ENCODE measurements at places on chromosomes 4 and X. TPM values are rescaled to one million over a fixed set of nuclear protein-coding genes. Genes with fewer than 3 reads are reported as not detected.

- DNase-seq = no peak
- no peak overlapping the region for H3K4me3 ChIP-seq
- H3K36me3 ChIP-seq = no peaks in the 10 kb centered on the region
- no peaks in the 10 kb centered on the region for H3K4me1 ChIP-seq
- no peaks in the 10 kb centered on the region for H3K27me3 ChIP-seq
Observed at GRCh38 chr4:145307763-145308430, 127.5 kb upstream of the OTUD4 start.

Gene CYLC1
- total RNA-seq = not detected

Gene AFF2
- 2.7 TPM for total RNA-seq

DNA sequence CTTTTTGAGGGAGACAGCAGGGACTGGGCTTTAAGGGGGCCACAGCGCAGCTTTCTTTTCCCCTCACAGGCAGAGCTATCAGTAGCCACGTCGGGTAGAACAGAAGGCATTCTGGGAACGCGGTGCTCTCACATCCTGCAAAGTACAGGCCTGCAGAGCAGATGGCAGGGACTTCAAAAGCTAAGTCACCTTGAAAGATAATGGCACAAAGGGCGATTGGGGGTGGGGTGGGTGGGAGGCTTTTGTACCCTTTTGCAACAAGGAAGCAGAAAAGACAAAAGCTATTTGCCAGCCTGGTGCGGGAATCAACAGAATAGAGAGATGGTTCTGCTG lies 93.9 kb downstream of the PHKA2 start:
- H3K36me3 ChIP-seq = no peaks in the 10 kb centered on the region
- no peaks in the 10 kb centered on the region for H3K27me3 ChIP-seq
- no peak for DNase-seq
- H3K27ac ChIP-seq = no peak overlapping the region

DNA sequence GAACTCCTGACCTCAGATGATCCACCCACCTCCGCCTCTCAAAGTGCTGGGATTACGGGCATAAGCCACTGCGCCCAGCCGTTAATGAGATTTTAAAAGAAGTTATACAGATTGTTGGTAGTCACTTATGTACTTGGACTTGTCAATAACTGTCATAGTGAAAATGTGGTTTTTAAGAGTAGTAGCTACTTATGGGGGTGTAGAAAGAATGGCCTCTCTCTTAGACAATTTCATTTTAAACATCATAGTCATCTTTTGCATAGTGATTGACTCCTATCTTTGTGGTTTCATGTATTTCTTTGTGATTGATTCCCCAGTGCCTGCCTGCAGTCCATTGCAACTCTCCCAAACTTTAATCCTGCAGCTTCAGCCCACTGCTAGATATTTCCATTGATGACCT lies 17.4 kb downstream of the FAM199X start:
- H3K27me3 ChIP-seq = no peaks in the 10 kb centered on the region
- H3K4me3 ChIP-seq = no peak overlapping the region
- DNase-seq = no peak
- H3K4me1 ChIP-seq = no peaks in the 10 kb centered on the region
- no peak overlapping the region for H3K27ac ChIP-seq

Gene OPRPN
- not detected for total RNA-seq

Gene PHOX2B
- not detected for total RNA-seq

GRCh38 chrX:69051901-69052300 lies 113.4 kb downstream of the PJA1 start:
- no peaks in the 10 kb centered on the region for H3K36me3 ChIP-seq
- peaks cover 2% of the 10 kb centered on the region for H3K27me3 ChIP-seq
- DNase-seq = no peak
- H3K27ac ChIP-seq = no peak overlapping the region
- no peaks in the 10 kb centered on the region for H3K4me1 ChIP-seq

GRCh38 chr4:70816894-70817293 lies 22.8 kb downstream of the GRSF1 start:
- no peaks in the 10 kb centered on the region for H3K27me3 ChIP-seq
- H3K27ac ChIP-seq = no peak overlapping the region
- H3K4me3 ChIP-seq = no peak overlapping the region
- H3K4me1 ChIP-seq = no peaks in the 10 kb centered on the region
- DNase-seq = no peak

DNA sequence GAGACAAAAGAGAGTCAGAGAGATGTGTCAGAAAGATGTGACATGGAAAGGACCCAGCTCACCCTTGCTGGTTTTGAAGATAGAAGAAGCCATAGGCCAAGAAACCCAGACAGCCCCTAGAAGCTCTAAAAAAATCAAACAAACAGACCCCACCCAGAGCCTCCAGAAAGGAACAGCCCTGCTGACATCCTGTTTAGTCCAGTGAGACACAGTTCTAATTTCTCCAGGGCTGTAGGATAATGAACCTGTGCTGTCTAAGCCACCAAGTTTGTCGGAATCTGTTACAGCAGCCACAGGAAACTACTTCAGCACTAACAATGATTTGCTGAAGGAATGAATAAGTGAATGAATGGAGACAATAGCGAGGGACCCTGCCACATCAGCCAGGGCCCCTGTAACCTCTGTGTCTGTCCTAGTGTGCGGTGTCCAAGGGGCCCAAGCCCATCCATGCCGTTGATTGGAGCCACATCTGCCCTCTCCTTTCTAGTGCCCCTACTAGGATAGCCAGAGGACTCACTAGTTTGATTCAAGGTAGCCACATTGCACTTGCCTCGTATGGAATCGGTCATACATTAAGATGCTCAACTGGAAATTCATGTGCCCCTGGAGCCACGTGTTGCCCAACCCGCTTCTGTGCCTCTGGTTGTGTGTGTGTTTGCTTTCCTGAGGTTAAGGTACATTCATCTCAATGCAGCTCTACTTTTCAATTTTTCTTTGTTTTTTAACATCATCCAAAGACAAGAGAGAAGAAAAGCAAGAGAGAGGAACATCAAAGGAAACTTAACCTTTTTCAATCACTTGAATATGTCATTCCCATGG lies 32.5 kb upstream of the SLC2A9 start:
- DNase-seq = no peak
- H3K4me3 ChIP-seq = no peak overlapping the region
- no peaks in the 10 kb centered on the region for H3K4me1 ChIP-seq

- H3K27ac ChIP-seq = no peak overlapping the region
- H3K4me3 ChIP-seq = no peak overlapping the region
- no peaks in the 10 kb centered on the region for H3K36me3 ChIP-seq
- no peak for DNase-seq
- H3K4me1 ChIP-seq = no peaks in the 10 kb centered on the region
Observed at GRCh38 chr4:184344435-184344834, 126.8 kb upstream of the ENPP6 start.

- DNase-seq = no peak
- no peak overlapping the region for H3K27ac ChIP-seq
- no peaks in the 10 kb centered on the region for H3K4me1 ChIP-seq
- no peaks in the 10 kb centered on the region for H3K36me3 ChIP-seq
- H3K4me3 ChIP-seq = no peak overlapping the region
- H3K27me3 ChIP-seq = no peaks in the 10 kb centered on the region
Observed at GRCh38 chrX:22373766-22374165, 101.1 kb downstream of the CBLL2 start.

- H3K36me3 ChIP-seq = peaks cover 2% of the 10 kb centered on the region
- no peak for DNase-seq
- no peaks in the 10 kb centered on the region for H3K27me3 ChIP-seq
- H3K4me1 ChIP-seq = no peaks in the 10 kb centered on the region
Observed at GRCh38 chrX:53950130-53950733, 94.0 kb downstream of the PHF8 start.

Gene PDZD4
- total RNA-seq = 11.9 TPM

DNA sequence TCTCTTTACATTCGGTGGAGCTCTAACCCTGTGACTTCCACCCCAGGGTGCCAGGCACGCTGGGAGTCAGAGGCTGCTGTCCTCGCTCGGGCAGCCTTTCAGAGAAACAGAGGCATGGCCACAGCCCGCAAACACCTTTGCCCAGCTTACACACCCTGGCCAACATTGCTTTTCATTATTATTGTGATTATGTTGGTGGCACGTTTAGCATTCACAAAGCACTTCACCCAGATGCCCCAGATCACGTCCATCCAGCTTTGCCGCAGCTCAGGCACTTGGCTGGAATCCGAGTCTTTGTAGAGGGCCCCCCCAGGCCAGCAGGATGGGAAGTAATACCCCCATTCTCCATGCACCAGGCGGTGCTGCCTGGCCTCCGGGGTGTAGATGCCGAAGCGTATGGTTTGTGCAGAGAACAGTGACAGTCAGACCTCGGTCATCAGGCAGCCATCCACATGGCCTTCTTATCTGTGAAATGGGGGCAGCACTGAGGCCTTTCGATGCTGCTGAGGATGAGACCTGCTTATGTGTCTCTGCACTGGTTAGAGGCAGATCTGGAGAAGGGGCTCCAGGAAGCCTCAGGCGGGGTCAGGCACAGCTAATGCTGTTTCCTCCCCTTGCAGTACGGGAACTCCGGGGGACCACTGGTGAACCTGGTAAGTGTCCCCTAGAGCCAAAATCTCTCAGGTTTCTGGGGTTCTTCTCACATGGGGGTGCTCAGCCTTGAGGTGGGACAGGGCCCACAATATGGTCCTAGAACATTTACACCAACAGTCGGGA lies 22.3 kb downstream of the HTRA3 start:
- H3K36me3 ChIP-seq = no peaks in the 10 kb centered on the region
- H3K27me3 ChIP-seq = no peaks in the 10 kb centered on the region
- H3K4me1 ChIP-seq = no peaks in the 10 kb centered on the region
- H3K27ac ChIP-seq = no peak overlapping the region

Gene TMPRSS11D
- total RNA-seq = not detected

- DNase-seq = no peak
- H3K4me3 ChIP-seq = no peak overlapping the region
- peaks cover 3% of the 10 kb centered on the region for H3K4me1 ChIP-seq
- no peaks in the 10 kb centered on the region for H3K36me3 ChIP-seq
Observed at GRCh38 chr4:86450861-86451260, 91.0 kb upstream of the MAPK10 start.

- no peaks in the 10 kb centered on the region for H3K4me1 ChIP-seq
- peak overlapping the region; percentile 34 for H3K27ac ChIP-seq
- peak; percentile 46 for DNase-seq
- peak overlapping the region; percentile 92 for H3K4me3 ChIP-seq
- no peaks in the 10 kb centered on the region for H3K36me3 ChIP-seq
- no peaks in the 10 kb centered on the region for H3K27me3 ChIP-seq
Observed at GRCh38 chr4:30722359-30723200, 2.4 kb downstream of the PCDH7 start.

GRCh38 chr4:138162259-138162658 lies 79.9 kb downstream of the SLC7A11 start:
- no peak overlapping the region for H3K4me3 ChIP-seq
- no peak for DNase-seq
- H3K36me3 ChIP-seq = no peaks in the 10 kb centered on the region
- H3K27me3 ChIP-seq = no peaks in the 10 kb centered on the region
- H3K27ac ChIP-seq = no peak overlapping the region
- H3K4me1 ChIP-seq = no peaks in the 10 kb centered on the region

DNA sequence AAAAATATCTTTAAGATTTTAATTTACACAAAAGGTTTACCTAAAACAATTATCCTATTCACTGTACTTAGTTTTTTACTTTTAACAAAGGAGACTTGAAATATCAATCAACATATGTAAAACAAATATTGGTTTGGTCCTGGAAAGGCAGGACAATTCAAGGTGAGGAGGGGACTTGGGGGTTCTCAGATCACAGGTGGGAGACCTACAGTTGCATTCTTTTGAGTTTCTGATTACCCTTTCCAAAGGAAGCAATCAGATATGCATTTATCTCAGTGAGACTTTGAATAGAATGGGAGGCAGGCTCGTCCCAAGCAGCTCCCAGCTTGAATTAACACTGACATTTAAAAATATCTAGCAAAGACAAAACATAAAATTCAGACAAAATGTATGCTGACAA lies 1917.3 kb downstream of the C4orf33 start:
- no peak for DNase-seq
- H3K36me3 ChIP-seq = no peaks in the 10 kb centered on the region
- no peak overlapping the region for H3K27ac ChIP-seq
- H3K4me3 ChIP-seq = no peak overlapping the region
- no peaks in the 10 kb centered on the region for H3K4me1 ChIP-seq
- no peaks in the 10 kb centered on the region for H3K27me3 ChIP-seq
